Kidney capillary endothelial cell (primary cell): ENCODE measurements at places on chromosomes 7 and 10.

- DNase-seq: no peak
Observed at GRCh38 chr10:19252531-19252930, 203.9 kb downstream of the MALRD1 start.

- no peak for DNase-seq
Observed at GRCh38 chr10:108141064-108141463, 976.6 kb upstream of the SORCS1 start.

DNA sequence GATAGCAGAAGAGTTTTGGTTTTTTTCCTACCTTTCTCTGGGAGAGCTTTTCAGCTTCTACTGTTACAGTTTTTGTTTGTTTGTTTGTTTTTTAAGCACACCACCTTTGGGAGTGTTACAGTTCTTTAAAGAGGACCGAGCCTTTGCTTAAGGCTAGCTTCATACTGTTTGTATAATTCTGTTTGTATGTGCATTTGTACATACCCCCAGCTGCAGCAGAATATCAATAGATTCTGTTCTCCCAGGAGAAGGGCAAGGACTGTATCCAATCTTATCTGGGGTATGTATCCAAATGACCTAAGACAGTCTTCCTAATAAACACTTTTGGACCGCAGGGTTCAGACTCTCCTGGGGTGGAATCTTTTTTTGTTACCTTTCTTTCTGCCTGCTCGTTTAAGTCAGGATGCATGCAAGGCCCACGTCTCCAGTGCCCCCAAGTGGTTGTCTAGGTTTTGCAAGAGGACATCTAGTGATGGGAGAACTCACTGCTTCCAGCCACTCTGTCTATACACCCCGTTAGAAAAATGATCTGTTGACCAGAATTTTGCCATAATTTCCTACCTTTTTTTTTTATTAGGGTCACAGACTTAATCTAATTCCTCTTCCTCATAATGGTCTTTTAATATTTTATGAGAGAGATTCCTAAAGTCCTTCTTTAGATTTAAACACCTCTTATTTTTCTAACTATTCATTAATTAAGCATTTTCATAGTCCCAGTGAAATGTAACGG, 23.9 kb downstream of the NRF1 start:
- DNase-seq: peak; percentile 67

- no peak for DNase-seq
Observed at GRCh38 chr10:852386-852785, 79.1 kb downstream of the LARP4B start.

GRCh38 chr7:84701524-84702306, 485.1 kb downstream of the SEMA3D start:
- no peak for DNase-seq

GRCh38 chr7:100929808-100930174, 19.5 kb upstream of the MUC3A start:
- DNase-seq: no peak
